SK-N-SH treated with all-trans-retinoic acid at 6 μM for 48 hours (cell line): ENCODE measurements at places on chromosomes 7 and 10.

GRCh38 chr7:1268076-1268815, 35.6 kb downstream of the UNCX start:
- ATAC-seq = peak; percentile 12; the same call in 2 of the 3 replicates

DNA sequence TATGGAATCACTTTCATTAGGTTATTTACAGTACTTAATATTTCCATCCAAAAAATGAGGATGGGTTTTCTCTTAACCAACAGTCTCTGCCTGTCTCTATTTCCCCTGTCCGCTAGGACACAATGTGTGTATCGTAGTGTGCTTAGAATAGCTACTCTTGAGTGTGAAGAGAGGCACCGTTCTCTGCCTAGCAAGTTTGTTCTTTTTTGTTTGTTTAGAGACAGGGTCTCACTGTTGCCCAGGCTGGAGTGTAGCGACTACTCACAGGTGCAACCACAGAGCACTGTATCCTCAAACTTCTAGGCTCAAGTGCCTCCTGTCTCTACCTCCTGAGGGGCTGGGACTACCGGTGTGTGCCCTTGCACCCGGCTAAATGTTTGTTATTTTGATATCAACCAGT, 121.9 kb downstream of the ANK3 start:
- no peak for ATAC-seq

GRCh38 chr7:156223935-156224832, 411.9 kb upstream of the SHH start:
- ATAC-seq = no peak

GRCh38 chr10:96236090-96236478, 35.3 kb downstream of the BLNK start:
- no peak for ATAC-seq

GRCh38 chr10:31041011-31041410, 9.3 kb upstream of the ZNF438 start:
- ATAC-seq = no peak

GRCh38 chr7:7944619-7945282, 23.8 kb upstream of the GLCCI1 start:
- ATAC-seq = no peak

- no peak for ATAC-seq
Measured at GRCh38 chr10:59910867-59911266, 4.5 kb upstream of the CCDC6 start.

DNA sequence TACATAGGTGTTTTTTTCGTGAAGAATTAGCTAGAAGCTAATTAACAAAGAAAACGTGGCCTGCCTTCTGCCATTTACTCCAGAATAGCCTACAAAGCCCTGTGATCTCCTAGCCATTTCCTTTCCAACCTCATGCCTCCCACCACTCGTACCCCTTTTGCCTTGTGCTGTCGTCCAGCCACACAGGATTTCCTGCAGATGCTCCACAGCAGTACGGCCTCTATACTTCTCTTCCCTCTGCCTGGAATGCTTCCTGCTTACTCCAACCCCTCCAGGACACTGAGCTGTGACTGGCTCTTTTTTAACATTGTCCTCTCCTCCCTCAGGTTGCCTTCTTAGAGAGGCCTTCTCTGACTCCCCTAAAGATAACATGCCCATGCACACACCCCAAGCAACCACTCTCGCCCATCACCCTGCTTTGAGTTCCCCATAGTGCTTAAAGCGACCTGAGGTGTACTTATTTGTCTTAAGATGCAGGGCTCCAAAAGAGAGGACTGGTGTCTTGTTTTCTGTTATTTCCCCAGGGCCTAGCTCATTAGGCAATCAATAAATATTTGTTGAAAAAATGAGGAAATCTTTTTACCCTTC, 32.7 kb downstream of the STK17A start:
- ATAC-seq = no peak

GRCh38 chr10:35063837-35064454, 26.2 kb downstream of the CUL2 start:
- ATAC-seq = no peak

DNA sequence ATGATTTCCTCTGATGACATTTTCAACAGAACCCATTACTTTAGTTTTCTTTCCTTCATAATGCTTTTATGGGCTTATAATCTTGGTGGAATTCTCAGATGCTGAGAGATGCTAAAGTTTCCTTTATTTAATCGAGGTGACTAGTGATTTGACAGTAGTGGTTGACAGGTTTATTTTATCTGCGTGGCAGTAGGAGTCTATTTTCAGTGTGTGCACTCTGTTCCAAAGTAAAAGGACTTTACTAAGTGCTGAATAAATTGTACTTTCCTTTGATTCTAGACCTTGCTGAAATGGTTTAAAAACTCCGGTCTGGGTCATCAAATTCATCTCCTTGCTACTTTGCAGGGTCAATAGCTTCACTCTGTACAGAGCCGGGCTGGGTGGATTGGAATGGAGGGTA, 900.3 kb downstream of the LRMDA start:
- no peak for ATAC-seq

DNA sequence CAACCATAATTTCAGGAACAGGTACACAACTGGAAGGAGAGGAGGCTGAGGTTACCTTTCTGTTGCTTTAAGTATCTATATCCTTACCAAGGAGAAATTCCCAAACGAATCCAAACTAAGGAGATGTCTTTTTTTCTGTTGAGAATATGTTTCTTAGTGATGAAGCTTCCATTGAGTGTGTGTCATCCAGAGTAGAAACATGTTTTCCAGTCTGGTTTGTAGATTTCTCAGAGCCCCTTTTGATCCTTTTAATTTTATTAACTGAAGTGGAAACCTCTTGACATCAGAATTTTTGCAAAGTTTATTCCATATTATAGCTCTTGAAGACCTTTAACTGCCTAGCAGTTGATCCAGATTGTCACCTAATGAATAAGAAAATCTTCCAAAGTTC, 207.1 kb upstream of the FERD3L start:
- ATAC-seq = no peak

- ATAC-seq = no peak
Measured at GRCh38 chr7:54390565-54390964, 151.6 kb upstream of the VSTM2A start.

DNA sequence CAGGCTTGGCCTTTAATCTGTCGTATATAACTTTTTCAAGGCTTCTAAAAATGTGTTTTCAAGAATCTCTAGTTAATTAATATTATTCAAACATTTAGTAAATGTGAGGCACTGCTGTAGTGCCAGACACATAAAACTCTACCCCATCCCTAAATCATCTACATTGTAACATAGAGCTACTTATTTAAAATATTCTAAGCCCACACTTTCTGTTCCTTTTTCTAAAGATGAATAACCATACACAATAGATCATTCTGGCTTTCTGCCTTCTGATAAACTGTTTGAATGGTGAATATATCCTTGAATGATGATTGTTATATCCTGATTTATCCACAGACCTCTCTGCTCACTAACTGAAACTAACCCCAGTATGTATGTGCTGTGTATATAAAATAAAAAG, 41.4 kb downstream of the BRAF start:
- ATAC-seq = no peak

DNA sequence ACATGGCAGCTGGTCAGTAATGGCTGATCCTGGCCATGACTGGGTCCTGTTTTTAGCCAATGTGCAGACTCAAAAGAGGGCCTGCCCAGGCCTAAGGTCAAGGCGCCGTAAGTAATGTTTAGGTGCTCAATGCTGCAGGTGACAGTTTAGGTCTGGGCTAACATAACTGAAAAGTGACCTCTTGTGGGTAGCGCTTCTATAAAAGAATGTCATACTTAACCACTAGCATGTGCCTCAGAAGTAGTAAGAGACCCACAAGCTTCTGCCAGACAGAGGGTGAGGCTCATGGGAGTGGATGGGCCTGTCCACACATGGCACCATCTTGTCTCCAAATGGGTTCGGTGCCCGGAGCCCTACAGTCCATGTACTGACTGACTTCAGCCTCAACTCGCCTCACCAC, 90.5 kb upstream of the GSDME start:
- ATAC-seq = no peak

- no peak for ATAC-seq
Measured at GRCh38 chr10:50379616-50380015, 128.3 kb upstream of the ASAH2 start.
